Activated T-cell treated with anti-CD3 and anti-CD28 coated beads, Interleukin-2, amount 50 U/mL, for 1 hour (primary cell): ENCODE measurements at places on chromosomes 7 and 10.

GRCh38 chr7:145123502-145123901, 287.6 kb upstream of the TPK1 start:
- DNase-seq, result no peak

DNA sequence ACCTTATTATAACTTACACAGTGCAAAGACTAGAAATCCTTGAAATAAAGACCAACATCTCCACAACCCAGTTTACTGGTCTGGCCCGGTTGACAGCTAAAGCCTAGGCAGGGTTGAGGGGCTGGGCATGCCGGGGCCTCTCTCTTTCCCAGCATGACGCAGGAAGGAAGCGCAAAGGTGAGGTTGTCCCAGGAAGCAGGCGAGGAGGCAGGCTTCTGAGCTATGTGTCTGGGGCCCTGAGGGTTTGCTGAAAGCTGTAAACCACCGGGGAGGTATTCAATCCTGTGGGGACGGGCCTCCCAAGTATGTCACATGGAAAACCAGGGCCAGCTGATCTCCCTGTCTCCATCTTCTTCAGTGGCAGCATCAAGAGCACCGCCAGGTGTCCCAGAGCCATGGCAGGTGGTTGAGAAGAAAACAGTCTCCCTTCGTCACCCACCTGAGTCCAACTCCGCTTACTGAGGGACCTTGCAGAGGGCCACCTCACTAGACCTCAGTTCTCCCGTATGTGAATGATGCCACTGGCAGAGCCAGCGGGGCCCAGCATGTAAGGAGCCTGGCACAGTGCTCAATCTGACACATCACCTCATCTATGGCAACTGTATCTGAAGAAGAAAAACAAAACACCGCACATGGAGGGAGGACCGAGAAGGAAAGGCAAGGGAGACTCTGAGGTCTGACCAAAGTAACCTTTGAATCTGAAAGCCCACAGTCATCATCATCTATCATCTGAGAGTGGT, 49.5 kb downstream of the FAM53B start:
- no peak for DNase-seq

GRCh38 chr7:96328016-96328415, 6.1 kb upstream of the SLC25A13 start:
- no peak for DNase-seq

DNA sequence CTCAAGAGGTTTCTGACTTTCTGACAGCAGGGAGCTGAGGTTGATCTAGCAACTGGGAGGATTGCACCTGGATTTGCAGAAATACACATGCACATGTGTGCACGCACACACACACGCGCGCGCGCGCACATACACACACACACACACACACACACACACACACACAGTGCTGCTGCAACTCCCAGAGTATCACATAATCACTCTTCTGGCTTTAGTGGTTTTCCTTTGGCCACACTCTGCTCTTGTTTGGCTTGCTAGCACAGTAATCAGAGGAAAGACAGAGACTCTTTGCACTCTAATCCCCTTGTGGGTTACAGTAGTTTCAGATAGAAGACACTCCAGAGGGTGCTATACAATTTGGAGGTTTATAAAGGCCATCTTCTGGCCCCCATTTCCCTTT, 705.0 kb downstream of the AUTS2 start:
- no peak for DNase-seq

- DNase-seq, result no peak
Measured at GRCh38 chr7:50733552-50733951, 49.1 kb downstream of the GRB10 start.
